ENCODE measurements at places on chromosomes 4 and X. TPM values are rescaled to one million over a fixed set of nuclear protein-coding genes. Genes with fewer than 3 reads are reported as not detected.

GRCh38 chrX:113929004-113929403 lies 654.9 kb upstream of the HTR2C start:
- no peak for DNase-seq

DNA sequence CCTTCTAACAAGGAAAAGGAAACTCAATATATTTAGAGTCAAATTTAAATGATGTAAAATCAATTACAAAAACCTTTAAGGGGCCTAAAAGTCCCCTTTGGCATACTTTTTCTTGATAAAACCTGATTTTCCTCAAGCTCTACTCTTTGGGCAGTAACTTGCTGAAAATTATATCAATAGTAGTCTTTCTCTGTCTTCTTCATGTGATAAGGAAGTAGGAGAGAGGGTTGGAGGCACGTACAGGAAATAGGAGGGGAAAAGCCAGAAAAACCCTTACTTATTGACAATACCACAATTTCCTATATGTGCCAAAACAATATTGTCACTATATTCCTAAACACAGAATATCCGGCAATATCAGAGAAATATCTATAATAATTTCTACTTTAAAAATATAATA lies 9.6 kb downstream of the RHOH start:
- no peak for DNase-seq

Gene MAGEE2
- 0.16 TPM for total RNA-seq

Gene DCX
- not detected for total RNA-seq
